ENCODE measurements at places on chromosomes 3 and 15. TPM values are rescaled to one million over a fixed set of nuclear protein-coding genes. Genes with fewer than 3 reads are reported as not detected.

Gene SEMA3G
- total RNA-seq, result under 0.01 TPM

Gene GREM1
- 684 TPM for total RNA-seq

Gene PRRT3
- 1.3 TPM for total RNA-seq

Gene CILP
- under 0.01 TPM for total RNA-seq

Gene CPLX3
- total RNA-seq, result not detected

Gene DLEC1
- 0.12 TPM for total RNA-seq

Gene LMAN1L
- total RNA-seq, result not detected

Gene ARGFX
- not detected for total RNA-seq

Gene OR5K2
- total RNA-seq, result not detected

Gene GOLGA8M
- 2.5 TPM for total RNA-seq

Gene CNOT10
- 23.2 TPM for total RNA-seq

Gene SLC24A5
- total RNA-seq, result not detected

Gene RBM6
- total RNA-seq, result 62.8 TPM

Gene SLC27A2
- total RNA-seq, result 0.22 TPM

Gene P3H2
- total RNA-seq, result 14.1 TPM

Gene CYP8B1
- not detected for total RNA-seq

Gene FSTL1
- 921 TPM for total RNA-seq

Gene PDIA3
- total RNA-seq, result 160 TPM

Gene TGM4
- total RNA-seq, result not detected

Gene TRIM42
- not detected for total RNA-seq

Gene FBXW12
- not detected for total RNA-seq

Gene TRPC1
- total RNA-seq, result 51.9 TPM

Gene CHST13
- not detected for total RNA-seq

All from uterine smooth muscle cell (primary cell).